ENCODE measurements at places on chromosomes 16 and 17. TPM values are rescaled to one million over a fixed set of nuclear protein-coding genes. Genes with fewer than 3 reads are reported as not detected.
A peak's percentile ranks its signal among the peaks of the same experiment; 100 is the strongest.

GRCh38 chr16:75053791-75054555 is 55.1 kb downstream of the ZNRF1 start:
- no peak for DNase-seq

GRCh38 chr16:88633684-88634140 is 4.7 kb upstream of the IL17C start:
- DNase-seq = no peak

GRCh38 chr17:19877364-19877945 is 9.7 kb upstream of the ULK2 start:
- no peak for DNase-seq

Gene TMEM204
- 0.13 TPM for total RNA-seq

- no peak for DNase-seq
Measured at GRCh38 chr16:11327277-11328171, 17.7 kb upstream of the RMI2 start.

DNA sequence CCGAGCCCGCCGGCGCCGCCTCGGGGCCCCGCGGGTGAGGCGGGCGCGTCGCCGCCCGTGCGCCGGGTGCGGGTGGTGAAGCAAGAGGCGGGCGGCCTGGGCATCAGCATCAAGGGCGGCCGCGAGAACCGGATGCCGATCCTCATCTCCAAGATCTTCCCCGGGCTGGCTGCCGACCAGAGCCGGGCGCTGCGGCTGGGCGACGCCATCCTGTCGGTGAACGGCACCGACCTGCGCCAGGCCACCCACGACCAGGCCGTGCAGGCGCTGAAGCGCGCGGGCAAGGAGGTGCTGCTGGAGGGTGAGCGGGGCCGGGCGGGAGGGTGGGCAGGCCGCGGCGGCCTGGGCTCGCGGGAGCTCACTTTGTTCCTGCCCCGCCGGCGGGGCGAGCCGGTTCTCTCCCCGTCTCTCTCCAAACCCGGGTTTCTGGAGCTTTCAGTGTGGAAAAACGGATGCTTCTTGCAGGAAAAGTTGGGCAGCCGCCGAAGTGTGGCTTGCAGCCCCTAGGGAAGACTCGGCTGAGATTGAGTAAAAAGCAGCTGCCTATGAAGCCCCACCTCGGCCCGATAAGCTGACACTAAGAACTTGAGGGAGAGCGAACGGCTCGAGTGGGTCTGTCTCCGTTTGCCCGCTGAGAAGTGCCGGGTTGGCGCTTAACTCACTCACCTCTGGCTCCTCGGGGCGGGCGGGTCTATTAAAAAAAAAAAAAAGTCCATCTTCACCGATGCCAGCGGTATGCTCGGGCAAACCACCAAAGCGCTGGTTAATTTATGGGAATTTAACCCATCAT is 677 bp downstream of the SNTB2 start:
- DNase-seq = no peak

DNA sequence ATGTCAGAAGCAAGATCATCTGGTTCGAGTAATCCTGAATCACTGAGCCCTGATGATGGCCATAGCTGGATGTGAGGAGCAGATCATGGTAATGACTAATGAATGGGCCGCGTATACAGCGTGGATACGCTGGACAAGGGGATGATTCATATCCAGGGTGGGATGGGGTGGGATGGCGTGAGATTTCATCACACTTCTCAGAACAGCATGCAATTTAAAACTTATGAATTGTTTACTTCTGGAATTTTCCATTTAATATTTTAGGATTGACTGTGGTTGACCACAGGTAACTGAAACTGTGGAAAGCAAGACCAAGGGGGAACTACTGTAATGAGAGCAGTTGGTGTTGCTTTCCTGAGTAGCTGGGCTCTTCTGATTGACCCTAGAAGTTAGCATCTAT is 225.5 kb downstream of the STX8 start:
- DNase-seq = peak; percentile 47

DNA sequence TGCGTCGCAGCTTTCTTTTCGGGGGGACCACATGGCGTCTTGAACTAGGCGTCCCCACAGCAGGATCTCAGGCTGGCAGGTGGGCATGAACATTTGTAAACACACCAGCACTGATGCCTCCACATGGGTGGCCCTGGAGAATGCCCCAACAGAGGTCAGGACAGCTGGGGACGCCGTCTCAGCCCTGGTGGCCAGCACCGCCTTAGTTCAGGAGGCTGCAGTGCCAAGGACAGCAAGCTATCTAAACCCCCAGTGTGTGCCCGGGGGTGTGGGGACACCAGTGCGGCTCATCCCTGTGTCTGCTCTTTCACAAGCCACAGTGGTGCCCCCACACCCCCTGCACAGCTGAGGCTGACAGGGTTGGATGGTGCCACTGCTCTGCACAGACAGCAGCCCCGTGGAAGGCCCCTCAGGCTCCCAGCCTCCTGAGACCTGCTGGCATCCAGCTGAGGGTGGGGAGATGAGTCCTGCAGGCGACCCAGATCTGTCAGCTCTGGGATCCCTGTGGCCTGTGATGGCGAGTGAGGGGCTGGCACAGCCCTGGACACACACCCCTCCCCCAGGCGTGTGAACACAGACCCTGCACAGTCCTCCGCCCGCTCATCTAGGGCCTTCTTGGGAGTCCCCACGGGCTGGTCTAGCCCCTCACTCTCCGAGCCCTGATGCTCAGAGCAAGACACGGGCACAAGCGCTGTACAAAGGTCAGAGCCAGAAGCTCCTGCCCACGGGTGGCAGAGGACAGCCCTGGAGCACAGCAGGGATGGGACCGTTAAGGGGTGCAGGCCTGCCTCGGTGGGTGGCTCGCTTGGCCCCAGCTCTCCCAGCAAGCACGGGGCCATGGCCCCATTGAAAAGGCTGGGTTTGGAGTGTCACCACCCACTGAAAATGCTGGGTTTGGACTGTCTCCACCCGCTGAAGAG is 10.7 kb downstream of the FSCN2 start:
- no peak for DNase-seq

DNA sequence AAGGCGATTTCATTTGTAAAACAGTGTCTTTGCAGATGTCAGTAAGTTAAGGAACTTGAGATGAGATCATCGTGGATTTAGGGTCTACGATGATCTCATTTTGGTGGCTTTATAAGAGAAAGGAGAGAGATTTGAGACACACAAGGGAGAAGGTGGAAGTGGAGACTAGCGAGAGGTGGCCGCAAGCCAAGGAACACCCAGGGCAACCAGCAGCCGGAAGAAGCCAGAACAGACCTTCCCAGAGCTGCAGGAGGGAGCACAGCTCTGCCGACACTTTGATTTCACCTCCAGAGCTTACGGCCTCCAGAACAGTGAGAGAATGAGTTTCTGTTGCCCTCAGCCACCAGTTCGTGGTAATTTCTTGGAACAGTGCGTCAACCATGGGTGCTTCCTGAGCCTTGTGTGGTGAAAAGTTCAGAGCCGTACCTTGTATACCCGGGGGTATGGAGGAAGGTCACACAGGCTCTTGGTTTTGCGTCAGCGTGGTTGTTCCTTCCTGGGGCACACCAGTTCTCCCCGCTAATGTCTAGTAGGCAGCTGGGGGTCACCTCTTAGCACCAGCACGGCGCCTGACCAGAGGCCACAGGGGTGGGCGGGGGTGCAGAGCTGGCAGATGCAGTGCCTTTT is 12.9 kb upstream of the SEC14L1 start:
- DNase-seq = no peak

DNA sequence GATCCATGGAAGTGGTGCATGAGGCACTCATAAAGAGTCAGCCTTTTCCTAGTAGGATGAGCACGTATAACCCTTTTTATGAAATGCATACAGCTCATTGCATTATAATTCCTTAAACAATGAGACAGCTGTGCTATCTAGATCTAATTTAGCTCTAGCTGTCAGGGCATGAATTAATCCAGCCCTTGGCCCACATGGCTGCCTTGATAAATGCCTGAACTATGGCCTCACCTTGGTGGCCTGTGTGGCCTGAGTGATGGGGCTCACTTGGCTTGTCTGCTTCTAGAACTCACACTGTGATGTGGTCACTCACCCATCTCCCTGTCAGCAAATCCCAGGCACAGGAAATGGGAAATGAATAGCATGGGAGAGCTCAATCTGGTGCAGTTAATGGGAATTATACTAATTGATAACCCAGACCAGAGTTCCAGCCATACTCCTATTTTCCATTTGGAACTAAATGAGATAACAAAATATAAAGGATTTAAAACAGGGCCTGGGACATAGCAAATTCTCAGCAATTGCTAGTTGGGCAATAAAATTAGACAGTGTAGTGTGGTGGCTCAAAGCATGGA is 153.6 kb downstream of the HS3ST2 start:
- no peak for DNase-seq

- DNase-seq = no peak
Measured at GRCh38 chr16:67397036-67397801, 3.9 kb upstream of the TPPP3 start.

DNA sequence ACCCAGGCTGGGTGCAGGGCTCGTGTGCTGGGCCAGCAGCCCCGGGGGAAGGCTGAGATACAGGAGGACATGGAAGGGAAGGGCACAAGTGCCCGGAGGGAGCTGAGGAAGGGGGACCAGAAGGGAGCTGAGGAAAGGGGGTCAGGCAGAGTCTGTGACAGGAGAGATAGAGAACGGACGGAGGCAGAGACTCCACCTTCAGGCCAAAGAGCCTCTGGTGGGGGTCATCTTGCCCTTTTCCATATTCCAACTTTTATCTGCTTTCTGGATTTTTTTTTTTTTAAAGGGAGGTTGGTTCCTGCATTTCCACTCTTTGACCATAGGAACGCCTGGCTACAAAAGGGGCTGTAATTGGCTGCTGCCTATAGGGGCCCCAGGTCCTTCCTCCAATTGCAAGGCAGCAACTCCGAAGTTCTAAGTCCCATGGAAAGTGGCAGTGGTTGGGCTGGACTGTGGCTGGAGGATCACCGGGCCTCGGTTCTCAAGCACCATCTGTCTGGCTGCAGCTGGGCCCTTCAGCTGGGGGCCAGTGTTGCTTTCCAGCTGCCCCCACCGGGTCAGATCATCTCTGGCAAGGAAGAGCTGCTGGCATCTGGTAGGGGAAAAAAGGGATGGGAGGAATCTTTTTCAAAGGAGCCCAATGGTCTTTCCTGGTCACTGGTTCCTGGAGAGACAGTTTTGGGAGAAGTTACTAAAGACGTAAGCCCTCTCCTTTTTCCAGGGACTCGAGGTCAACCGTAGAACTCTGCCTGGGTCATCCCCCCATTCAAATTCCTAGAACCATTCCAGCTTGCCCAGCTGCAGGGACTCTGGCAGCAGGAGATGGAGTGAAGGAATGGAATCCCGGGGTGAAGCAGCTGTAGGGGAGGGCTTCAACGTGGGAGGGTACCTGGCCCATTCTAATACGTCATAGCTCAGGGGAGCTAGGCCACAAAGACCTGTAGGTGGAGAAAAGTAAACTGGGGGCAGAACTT is 13.1 kb upstream of the MRPS23 start:
- DNase-seq = no peak

- no peak for DNase-seq
Measured at GRCh38 chr17:72380120-72380519, 259.3 kb downstream of the SOX9 start.

Gene KIF18B
- 31.3 TPM for total RNA-seq
